Activated CD8-positive, alpha-beta T cell treated with anti-CD3 and anti-CD28 coated beads, Interleukin-2, amount 10 ng/mL, durations not matched to agents 7 days and 5 days (primary cell): ENCODE measurements at places on chromosomes 1 and 21.

GRCh38 chr1:199089393-199090122, 450.7 kb downstream of the PTPRC start:
- peak; percentile 78 for DNase-seq

DNA sequence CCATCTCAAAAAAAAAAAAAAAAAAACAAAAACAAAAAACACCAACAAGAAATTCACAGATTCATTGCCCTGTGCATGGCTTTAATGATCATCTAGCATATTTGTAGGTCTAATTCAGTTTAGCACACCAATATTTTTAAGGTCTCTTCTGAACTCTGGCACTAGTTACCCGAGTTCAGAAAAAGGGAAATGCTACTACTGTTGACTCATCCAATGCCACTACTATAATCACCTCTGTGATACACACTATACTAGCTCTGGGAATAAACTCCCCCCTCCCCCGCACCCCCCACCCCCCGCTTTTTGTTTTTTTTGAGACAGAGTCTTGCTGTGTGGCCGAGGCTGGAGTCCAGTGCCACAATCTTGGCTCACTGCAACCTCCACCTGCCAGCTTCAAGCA, 55.6 kb downstream of the FBXO42 start:
- no peak for DNase-seq

GRCh38 chr1:162016631-162017030, 7.0 kb downstream of the OLFML2B start:
- no peak for DNase-seq

DNA sequence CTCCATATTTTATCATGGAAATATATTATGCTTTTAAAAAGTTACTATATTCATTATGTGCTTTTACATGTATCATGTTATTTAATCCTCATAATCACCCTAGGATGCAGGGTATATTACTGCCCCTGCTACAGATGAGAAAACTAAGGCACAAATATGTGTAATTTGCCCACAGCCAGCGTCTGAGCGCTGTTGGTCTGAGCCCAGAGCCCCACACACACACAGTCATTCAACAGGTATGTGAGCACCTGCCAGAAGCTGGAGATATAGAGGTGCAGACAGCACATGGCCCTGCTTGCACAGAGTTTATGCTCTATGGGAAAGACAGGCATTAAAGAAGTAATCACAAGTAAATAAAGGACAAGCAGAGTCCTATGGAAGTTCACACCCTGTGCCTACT, 49.8 kb upstream of the SEC16B start:
- DNase-seq: no peak

DNA sequence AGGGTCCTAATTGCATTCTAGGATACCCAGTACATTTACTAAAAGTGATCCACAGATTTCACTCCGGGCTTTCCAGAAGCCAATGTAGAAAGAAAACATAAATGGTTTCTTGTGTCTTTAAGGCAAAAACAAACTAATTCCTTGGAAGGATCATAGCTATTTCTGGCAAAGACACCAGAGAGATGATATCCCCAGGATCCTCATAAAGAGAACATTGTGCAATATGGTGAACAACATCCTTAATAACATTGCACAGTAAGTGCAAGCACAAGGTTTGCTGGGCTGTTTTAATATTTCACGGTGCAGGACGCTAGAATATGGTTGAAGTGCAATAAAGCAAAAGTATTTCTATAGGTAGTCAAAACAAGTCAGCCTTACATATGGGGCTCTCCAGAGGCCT, 83.0 kb downstream of the NTPCR start:
- DNase-seq: no peak

DNA sequence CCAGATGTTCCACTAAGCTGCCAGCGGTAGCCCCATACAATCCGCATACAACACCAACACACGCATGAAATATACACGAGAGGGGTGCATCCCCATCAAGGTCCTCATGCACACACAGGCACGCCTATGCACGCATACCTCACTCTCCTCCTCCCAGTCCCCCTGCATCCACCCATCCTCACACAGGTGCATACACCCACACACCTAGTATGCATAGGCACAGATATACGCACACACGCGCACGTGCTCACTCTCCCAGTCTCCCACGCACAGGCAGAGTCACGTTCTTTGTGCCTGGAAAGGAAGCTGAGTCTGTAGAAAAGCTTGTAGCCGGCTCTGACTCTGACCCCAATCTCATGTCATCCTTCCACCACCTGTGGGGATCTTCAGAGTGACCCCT, 16.9 kb upstream of the PADI2 start:
- DNase-seq: no peak

DNA sequence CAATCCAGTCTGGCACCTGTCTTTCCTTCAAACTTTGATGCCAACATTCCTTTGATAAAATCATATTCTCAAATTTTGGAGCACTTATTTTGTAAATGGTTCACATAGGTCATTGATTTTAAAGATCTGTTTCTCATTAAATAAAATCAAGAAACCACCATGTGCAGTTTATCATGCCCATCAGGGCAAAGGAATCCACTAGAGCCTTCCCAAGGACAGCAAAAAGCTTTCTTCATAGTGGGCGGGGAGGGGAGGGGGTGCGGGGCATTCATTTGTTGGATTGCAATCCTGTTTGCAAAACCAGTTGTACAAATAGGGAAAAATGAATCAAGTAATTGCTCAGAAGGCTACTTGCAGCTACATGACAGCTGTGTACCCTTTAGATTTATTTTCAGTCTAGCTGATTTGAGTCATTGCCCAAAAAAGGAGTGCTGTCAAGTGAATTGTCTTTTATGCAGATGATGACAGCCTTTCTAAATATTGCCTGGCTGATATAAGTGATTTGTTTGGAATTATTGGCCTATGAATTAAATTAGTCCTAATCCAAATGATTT, 23.0 kb downstream of the LRRC8B start:
- no peak for DNase-seq

- peak; percentile 96 for DNase-seq
Measured at GRCh38 chr1:205749234-205750137, 496 bp downstream of the NUCKS1 start.

GRCh38 chr21:33078907-33079582, 9.1 kb downstream of the OLIG1 start:
- peak; percentile 76 for DNase-seq

GRCh38 chr21:35974775-35975174, 85.6 kb downstream of the SETD4 start:
- no peak for DNase-seq

DNA sequence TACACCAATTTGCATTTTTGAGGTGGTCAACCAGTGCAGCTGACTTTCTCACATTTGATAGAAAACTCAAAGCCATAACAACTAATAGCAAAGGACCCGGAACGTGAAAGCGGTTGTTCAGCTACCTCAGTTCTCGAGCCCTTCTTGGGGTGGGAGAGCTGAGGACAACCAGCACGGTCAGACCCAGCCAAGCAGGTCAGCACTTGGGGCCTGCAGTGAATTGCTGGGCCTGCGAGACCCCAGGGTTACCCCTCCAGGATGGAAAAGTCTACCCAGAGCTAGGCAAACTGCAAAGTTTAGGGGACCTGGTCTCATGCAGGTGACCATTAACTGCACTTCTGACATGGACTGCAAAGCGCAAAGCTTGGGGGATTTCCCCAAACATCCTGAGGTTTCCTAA, 23.8 kb upstream of the AJAP1 start:
- no peak for DNase-seq

DNA sequence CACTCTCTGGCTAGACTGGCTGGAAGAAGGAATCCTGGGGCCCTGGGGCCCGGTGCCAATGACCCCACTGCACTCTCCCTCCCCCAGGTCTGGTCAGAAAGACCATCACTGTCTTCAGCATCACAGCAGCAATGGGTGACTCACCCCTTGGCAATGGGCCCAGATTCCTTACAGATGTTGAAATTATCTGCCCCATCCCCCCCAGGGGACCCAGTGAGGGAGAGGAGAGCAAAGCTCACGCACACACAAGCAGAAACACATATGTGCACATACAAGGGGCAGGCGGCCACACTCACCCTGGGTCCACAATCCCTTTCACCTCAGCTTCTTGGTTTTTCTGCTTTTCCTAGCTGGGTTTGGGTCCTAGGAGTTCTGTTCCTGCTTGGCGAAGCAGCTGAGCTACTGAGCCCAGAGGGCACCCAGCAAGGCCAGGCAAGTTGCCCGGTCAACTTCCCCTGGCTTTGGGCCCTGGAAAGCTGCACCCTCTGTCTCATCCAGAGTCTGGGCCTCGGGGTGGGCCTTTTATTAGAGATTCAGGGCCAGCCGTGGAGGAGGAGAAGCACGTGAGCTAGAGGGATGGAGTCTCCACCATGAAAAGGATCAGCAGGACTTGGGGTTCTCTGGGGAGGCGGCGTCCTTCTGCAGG, 2.6 kb downstream of the COL16A1 start:
- DNase-seq: no peak

DNA sequence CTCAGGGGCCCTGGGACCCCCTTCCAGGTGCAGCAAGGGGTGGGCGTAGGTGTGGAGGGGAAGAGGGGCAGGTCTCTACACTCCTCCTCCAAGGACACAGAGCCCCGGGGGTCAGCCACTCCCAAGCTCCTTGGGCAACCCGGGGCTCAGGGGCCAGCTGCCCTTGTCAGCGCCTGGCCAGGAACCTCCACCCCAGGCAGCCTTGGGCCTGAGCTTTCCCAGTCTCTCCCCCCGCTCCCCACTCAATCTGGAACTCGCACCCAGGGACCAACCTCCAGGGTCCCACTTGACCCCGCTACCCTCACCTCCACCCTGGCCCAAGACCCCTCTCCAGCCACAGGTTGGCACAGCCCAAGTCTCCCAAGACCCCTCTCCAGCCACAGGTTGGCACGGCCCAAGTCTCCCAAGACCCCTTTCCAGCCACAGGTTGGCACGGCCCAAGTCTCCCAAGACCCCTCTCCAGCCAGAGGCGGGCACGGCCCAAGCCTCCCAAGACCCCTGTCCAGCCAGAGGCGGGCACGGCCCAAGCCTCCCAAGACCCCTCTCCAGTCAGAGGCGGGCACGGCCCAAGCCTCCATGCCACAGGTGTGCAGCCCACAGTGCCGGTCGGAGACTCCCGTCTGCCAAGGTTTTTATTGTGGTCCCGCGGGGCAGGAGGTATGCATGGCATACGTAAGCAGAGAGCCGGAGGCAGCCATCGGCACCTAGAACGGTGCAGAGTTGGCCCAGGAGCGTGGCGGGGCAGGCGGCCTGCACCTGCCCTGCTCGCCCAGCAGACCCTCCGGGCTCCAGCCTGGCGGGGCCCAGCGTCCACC, 3.0 kb downstream of the TNFRSF4 start:
- no peak for DNase-seq

- DNase-seq: no peak
Measured at GRCh38 chr1:119046429-119046784, 58.3 kb upstream of the TBX15 start.

DNA sequence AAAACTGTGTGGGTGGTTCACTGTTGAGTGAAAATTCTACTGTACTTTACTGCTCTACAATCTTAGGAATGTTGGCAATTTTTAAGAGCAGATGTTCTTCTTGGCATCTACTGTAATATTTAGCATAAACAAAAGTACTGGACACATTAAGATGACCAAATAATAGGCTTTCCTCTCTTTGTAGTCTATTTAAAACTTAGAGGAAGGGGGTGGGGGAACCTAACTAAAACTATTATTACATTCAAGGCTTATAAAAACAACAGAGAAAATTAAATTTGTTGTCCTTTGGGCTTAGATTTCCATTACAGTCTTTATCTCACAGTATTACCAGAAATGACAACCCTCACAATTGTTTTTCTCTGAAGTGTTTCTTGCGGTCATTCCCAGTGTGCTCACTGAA, 181.2 kb downstream of the PLPPR4 start:
- DNase-seq: no peak

DNA sequence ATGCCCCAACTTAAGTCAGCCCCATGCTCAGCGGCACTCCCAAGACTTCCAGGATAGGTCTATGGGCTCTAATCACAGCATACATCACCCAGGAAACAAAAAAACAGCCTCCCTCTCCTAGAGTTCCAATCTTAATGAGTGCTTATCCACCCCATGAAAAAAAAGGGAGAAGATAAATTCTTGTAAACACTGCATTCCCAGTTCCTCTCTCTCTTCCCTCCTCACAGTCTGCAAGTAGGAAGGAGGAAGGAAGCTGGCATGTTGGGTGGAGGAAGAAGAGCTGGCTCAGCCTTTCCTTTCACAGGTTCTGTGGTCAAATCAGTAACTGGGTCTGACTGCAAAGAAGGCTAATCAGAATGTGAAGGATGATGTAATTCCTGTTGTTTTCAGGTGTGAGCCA, 69.9 kb upstream of the ZC3H11B start:
- DNase-seq: no peak

- no peak for DNase-seq
Measured at GRCh38 chr1:181391301-181391900, 91.9 kb upstream of the CACNA1E start.

GRCh38 chr21:40620386-40621145, 226.4 kb downstream of the DSCAM start:
- DNase-seq: no peak

- DNase-seq: no peak
Measured at GRCh38 chr1:234976861-234977680, 151.6 kb downstream of the TOMM20 start.

DNA sequence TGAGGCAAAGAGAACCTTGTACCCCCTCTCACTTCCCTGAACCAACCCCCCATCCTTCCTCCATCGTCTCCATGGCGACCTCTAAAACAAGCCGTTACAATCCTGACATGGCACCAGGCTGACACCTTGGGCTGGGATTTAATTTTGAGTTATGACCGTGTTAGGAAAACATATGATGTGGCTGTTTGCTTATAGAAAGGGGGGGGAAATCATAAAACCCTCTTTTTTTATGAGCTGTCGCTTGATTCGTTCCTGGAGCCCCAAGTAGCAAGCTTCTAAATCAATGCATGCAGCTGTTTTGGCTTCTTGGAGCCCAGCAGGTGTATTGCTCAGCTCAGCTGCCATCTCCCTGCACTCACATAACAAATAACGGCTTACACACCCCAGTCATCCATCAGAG, 301.2 kb upstream of the SPAG17 start:
- no peak for DNase-seq

GRCh38 chr21:15706696-15707095, 23.1 kb upstream of the USP25 start:
- DNase-seq: no peak

- no peak for DNase-seq
Measured at GRCh38 chr1:65921446-65921845, 128.8 kb downstream of the PDE4B start.

DNA sequence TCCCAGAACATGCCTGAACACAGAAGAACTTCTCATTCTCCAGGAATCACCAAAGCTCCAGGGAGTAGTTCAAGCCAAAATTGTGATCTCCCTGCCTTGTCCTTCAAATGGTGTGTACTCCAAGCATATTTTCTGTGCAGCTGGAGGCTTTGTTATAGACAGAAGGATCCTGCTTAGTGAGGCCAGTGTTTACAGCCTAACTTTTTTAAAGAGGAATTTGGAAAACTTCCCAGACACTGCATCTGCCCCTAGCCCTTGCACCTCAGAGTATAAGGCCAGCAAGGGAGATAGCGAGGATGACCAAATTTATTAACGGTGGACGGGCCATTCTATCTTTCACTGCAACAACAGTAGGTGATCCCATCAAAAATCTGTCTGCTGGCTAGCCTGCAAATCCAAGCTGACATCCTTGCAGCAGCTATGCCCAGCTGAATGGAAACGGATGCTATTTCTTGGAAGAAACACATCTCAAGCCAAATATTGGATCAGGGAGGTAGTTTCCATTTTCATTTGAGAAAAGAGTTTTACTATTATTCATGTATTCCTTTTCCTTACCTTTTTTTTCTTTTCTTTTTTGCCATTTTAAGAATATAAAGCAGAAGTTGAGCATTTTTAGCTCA, 249.8 kb downstream of the USH2A start:
- no peak for DNase-seq

- DNase-seq: no peak
Measured at GRCh38 chr1:193221651-193222050, 35.2 kb upstream of the B3GALT2 start.

GRCh38 chr1:203208181-203208580, 21.3 kb downstream of the CHIT1 start:
- DNase-seq: no peak

GRCh38 chr21:34973685-34974084, 75.4 kb downstream of the RUNX1 start:
- no peak for DNase-seq
